ENCODE measurements at places on chromosomes 1 and 21.

- DNase-seq = no peak
Observed at GRCh38 chr1:118442214-118442613, 257.2 kb upstream of the SPAG17 start.

DNA sequence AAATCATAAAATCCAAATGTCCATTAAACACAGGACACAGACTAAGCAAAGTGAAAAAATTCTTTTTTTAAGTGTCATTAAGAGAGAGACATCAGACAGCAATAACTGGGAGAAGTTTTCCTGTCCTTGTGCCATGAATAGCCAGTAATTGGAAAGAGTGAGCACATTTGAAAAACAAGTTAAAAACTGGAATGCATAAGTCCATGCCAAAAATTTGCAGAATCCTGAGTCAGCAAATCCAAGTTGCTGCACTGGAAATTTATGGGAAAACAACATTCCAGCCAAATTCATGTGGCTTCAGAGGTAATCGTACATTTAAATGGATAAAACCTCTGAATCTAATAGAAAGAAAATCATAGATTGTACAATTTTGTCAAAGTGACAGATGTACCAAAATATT is 291.4 kb downstream of the LRRC40 start:
- no peak for DNase-seq

- DNase-seq = no peak
Observed at GRCh38 chr1:7594714-7595295, 176.3 kb upstream of the VAMP3 start.

DNA sequence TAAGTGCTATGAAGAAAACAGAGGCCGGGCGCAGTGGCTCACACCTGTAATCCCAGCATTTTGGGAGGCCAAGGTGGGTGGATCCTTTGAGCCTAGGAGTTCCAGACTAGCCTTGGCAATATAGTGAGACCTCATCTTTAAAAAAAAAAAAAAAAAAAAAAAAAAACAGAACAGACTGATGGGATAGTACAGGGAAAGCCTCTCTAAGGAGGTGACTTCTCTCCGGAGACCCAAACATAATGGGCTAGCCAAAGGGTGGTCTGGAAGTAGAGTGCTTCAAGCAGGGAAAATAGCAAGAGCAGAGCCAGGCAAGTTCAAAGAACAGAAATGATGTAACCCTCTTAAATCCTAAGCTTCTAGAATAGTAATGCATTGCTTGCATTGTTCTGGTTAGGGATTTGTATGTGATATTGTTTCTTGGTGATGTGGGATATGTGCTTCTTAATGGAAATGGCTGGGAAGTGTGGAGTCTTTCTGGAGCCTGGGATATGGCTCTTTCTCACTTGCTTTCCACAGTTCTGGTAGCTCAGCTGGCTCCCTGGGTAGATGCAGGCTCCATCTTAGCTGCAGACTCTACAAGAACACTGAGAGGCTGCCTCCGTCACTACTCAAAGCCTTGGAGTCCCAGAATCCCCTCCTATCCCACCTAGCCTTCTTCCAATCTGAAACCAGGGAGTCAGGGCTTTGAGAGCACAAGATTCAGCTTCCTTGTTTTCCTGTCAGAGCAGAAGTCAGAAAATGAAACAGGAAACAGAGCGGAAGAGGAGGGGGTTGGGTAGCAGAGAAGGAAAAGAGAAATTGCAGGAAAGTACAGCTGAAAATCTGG is 1.9 kb upstream of the PIGV start:
- DNase-seq = peak; percentile 66

- no peak for DNase-seq
Observed at GRCh38 chr1:78651241-78651640, 1.6 kb downstream of the IFI44 start.

GRCh38 chr1:218164930-218165700 is 120.0 kb upstream of the RRP15 start:
- no peak for DNase-seq

GRCh38 chr1:183180218-183180617 is 5.8 kb upstream of the LAMC2 start:
- no peak for DNase-seq

DNA sequence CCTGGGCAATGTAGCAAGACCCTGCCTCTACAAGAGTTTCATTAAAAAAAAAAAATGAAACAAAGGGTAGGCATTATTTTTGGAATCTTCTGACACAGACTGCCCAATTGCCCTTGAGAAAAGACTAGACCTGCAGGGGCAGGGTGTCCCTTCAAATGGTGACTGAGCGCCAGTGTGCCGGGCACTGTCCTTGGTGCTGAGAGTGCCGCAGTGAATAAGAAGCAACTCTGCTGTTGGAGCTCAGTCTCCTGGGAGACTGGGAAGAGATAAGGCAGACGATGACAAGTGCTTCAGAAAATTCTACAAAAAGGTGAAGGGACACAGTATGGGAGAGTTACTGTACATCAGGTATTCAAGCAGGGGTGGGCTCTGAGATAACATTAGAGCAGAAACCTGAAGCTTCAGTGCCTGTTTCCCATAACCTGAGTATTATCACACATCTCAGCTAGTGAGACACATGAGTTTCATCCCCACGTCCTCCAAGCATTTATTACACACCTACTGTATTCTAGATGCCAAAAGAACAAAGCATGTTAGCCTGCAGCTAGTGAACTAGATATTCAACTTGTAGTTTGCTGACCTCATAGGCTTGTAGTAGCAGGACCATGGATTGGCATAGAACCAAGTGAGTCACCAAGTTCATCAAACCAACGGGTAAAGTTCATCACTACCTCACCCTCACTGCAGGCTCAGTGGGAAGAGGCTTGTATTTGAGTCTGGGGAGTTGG is 18.4 kb upstream of the RPL11 start:
- DNase-seq = no peak

DNA sequence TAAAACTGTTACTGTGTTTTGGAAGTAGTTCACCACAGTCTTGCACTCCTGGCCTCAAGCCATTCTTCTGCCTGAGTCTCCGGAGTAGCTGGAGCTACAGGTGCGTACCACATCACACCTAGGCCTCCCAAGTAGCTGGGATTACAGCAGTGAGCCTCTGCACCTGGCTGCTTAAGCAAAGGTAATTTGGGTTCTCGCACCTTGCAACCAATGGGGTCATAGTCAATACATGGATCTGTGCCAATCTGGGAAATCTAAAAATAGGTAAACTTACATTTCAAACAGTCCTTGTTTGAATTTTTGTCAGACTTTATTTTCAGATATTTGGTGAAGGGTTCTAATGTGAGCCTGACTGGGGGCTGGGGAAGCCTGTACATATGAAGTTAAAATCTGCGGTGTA is 466.5 kb downstream of the PCP4 start:
- DNase-seq = no peak

- peak; percentile 97 for DNase-seq
Observed at GRCh38 chr1:39408641-39409054, 82.8 kb upstream of the BMP8A start.

DNA sequence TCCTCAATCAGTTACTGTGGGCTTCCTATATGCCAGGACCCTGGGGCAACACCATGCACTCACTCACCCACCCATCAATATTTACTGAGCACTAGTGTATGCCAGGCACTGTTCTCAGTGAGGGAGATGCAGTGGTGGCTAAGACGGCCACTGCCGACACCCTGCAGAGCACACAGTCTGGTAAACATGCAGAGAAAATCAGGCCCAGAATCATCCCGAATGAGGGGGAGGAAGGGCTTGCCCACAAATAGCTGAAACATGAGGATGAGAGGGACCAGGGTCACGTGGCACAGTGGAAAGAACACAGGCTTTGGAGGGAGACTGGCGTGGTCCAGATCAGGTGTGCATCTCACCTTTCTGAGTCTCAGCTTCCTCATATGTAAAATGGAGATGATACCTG is 89.2 kb upstream of the IGSF21 start:
- DNase-seq = no peak

DNA sequence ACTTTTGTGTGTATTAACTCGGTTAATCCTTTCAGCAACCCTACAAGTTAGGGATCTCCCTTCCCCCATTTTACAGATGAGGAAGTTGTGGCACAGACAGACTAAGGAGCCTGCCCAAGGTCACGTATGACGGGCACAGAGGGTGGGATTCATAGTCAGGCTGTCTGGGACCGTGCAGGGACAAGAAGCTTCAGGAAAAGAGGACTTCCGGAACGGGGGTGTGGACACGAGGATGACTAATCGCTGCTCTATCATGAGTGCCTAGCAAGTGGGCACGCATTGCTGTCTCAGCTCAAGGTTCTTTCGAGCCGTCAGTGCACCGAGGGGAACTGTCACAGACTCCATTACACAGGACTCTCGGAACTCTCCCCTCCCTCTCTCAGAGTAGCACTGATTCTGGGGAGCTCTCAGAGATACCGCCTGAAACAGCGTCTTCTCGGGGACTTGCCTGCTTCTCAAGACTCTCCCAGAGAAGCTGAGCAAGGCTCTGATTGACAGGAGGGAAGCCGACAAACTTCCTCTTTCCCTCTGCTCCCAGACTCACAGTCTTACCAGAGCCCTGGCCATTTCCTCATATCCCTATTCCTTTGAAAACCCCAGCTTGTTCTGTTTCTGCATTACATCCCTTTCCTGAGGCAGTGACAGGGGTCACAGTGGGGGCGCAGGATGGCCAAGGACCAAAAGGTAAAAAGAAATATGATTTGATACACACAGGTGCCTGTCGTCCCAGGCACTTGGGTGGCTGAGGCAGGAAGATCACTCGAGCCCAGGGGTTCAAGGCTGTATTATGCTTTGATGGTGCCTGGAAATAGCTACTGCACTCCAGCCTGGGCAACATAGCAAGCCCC is 14.4 kb downstream of the FHAD1 start:
- no peak for DNase-seq

GRCh38 chr1:25544819-25545218 is 1.4 kb downstream of the LDLRAP1 start:
- peak; percentile 82 for DNase-seq
